T-helper 22 cell (primary cell): ENCODE measurements at places on chromosomes 11 and 22.

GRCh38 chr22:40462195-40462984 lies 92.0 kb downstream of the SGSM3 start:
- no peak for DNase-seq

DNA sequence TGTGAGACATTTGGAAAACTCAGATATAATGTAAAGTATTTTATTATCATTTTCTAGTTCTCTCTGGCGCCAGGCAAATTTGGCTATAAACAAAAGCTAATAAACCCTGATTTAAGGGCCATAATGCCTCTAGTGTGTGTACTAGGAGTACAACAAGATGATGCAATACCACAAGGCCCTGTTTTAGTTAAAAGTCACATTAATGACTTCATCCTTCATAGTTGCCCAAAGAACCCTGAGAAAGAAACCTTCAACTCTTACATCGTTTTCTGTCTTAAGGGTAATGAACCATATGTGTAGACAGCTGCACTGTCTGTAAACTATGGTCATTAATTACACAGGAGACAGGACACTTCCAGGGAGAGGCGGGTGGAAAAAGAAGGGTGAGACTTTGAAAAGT lies 538.4 kb downstream of the FAM181B start:
- no peak for DNase-seq

DNA sequence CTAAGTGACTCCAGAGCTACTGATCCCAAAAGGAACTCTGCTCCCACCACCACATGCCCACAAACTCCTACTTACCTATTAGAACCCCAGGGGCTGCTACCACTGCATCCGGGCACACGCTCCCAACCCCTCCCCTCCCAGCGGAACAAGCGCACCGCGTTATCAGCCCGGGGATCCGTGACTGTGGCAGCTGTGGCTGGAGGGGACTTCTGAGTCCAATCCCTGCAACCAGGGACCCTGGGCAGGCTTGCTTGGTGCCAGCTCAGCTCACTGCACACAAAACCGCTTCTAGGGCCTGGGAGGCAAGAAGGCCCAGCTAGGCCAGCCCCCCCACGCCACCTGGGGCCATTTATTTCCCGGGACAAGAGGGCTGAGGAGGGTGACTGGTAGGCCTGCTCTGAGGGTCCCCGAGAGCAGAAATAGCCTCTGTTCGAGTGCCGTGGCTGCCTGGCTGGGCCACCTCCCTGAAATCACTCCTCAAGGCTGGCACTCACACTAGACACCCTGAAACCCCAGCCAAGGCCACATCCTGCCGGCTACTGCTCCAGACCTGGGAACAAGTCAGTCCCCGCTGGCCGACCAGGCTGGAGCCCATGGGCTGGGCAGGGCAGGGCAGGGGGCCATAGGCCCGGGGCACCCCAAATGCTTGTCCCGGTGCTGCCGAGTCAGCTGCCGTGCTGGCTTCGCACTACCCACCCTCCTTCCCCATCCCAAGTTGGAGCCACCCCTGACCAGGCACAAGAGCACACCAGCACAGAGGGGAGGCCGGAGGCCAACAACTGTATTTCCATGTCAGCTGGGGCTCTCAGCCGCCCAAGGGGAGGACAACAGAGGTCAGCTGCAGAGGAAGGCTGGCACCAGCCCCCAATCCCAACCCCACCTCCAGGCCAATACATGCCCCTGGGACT lies 1.9 kb upstream of the IFITM10 start:
- no peak for DNase-seq

- DNase-seq = no peak
These were observed 68.2 kb downstream of the CASP12 start for GRCh38 chr11:104830080-104830479.

DNA sequence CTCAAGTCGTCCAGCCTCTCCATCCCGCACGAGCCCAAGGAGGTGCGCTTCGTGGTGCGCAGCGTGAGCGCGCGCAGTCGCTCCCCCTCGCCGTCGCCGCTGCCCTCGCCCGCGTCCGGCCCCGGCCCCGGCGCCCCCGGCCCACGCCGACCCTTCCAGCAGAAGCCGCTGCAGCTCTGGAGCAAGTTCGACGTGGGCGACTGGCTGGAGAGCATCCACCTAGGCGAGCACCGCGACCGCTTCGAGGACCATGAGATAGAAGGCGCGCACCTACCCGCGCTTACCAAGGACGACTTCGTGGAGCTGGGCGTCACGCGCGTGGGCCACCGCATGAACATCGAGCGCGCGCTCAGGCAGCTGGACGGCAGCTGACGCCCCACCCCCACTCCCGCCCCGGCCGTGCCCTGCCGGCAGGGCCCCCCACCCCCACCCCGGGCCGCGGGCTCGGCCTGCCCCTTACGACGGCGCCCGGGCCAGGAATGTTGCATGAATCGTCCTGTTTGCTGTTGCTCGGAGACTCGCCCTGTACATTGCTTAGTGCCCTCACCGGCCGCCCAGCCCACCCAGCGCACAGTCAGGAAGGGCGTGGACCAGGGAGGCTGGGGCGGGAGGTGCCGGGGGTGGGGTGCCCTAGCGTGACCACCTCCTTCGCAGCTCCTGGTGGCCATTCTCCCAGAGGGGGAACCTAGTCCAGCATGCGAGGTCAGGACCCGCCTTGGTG lies 6.9 kb upstream of the ACR start:
- no peak for DNase-seq

DNA sequence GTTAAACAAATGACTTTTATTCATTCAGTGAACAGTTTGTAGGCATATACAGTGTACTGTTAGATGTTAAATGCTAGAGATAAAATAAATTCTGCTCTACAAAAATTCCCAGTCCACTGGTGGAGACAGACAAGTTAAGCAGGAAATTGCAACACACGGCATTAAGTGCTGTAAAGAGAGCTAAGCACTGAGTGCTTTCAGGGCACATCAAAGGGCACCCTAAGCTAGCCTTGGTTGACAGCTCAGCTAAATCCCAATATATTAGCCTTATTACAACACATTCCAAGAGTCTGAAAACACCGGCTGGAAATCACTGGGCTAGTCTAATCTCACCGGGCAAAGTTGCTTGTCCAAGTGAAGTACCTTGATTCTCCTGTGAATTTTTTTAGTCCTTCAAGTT lies 55.1 kb downstream of the NOX4 start:
- no peak for DNase-seq

DNA sequence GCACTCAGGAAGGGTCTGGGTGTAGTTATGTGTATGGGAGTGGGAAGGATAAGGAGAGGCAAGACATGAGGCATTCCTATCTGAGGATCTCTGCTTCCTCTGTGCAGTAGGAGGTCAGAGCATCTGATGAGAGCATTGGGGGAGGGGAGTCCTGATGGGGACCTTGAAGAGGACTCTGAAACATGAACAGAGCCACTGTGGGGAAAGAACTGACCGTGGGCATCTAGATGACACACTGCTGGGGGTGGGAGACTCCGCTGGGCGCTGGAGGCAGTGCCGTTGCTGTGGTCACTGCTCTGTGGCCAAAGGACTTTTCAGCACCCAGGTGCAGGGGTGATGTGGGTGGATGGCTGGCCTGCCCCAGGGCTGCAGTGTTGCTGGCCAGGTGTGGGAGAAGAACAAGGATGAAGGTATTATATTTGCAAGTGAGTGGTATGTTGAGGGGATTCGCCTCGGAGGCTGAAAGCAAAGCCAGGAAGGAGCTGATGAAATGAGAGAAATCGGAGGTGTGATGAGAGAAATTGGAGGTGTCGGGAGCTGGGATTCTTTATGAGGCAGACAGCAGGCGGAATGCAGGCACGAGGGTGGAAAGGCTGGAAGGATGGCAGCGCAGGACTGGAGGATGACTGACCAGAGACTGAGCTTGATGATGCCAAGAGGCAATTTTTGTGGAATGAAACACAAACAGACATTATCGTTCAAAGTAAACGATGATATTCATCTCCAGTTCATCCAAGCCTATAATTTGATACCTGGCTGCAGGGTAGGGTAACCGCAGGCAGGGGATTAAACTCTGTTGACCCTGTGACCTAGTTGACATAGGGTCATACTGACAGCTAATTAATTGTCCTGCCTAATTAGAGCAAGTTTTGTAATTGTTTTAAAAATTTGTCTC lies 19.4 kb upstream of the TMPRSS4 start:
- DNase-seq = no peak

GRCh38 chr11:13338019-13338426 lies 60.4 kb downstream of the BMAL1 start:
- no peak for DNase-seq

GRCh38 chr22:17921871-17922821 lies 102.2 kb downstream of the MICAL3 start:
- DNase-seq = no peak

DNA sequence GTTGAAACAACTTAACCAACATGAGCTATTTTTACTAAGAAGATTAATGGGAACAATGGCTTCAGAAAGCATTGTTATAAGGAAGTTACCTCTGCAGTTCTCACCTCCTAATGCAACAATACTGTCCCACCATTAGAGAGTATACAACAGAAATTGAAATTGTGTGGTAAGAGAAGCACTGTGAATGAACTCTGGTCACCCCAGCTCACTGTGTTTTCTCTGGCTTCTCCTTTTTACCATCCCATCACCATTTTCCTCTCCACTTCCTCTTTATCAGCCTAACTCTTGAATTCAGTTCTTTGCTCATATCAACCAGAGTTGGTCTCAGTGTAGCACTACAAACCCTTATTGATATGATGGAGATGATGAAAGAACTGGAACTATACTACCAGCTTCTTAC lies 138.0 kb upstream of the POU2AF2 start:
- no peak for DNase-seq

DNA sequence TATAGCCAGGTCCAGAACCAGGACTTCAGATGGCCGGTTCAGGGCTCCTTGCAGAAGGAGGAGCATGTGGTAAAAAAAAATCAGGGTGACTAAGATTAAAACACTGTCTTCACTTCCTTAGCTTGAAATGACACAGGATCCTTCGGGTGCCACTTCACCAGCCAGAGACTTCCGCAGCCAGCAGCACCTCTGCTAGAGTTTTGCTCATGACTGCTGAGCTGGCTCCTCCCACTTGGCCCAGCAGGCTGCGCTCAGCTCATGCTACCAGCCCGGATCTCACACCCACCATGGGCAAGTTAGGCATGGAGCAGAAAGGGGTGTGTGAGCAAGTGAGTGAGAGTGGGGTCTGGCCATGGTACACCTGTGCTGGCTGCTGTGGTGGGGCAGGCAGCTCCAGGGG lies 6.6 kb upstream of the MS4A18 start:
- no peak for DNase-seq

DNA sequence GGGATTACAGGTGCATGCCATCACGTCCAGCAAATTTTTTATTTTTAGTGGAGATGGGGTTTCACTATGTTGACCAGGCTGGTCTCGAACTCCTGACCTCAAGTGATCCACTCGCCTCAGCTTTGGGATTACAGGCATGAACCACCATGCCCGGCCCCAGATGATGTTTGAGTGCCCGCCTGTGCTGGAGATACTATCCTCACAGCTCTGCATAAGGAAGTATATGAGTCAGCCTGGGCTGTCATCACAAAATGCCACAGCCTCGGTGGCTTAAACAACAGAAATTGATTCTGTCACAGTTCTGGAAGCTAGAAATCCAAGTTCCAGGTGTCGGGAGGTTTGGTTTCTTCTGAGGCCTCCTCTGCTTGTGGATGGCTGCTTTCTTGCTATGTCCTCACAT lies 119.3 kb downstream of the OSBP2 start:
- no peak for DNase-seq

DNA sequence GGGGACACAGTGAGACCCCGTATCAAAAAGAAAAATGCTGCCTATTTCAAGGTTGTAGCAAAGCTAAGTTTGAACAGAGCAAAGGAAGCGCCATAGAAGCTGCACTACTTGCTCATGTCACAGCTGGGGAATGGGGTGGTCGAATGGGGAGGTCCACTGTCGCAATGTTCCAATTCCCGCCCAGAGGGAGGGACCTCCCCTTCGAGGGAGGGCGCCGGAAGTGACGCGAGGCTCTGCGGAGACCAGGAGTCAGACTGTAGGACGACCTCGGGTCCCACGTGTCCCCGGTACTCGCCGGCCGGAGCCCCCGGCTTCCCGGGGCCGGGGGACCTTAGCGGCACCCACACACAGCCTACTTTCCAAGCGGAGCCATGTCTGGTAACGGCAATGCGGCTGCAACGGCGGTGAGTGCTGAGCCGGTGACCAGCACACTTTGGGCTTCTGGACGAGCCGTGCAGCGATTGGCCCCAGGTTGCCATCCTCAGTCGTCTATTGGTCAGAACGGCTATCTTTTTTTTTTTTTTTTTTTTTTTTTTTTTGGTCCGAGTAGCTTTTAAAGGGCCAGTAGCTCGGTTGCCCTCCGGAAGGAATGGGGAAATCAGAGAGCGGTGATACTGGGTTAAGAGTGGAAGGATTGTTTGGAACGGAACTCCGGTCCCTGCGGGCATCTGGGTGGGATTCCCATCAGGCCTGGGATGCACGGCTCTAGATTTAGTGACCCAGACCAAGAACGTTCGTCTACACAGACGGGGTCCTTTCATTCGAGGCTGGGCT lies at the start of gene HMBS:
HMBS (plus strand) TSS at position 219 of the 774 bp plus-strand sequence; CDS start at position 372, 153 bp downstream.
- DNase-seq = peak; percentile 88

DNA sequence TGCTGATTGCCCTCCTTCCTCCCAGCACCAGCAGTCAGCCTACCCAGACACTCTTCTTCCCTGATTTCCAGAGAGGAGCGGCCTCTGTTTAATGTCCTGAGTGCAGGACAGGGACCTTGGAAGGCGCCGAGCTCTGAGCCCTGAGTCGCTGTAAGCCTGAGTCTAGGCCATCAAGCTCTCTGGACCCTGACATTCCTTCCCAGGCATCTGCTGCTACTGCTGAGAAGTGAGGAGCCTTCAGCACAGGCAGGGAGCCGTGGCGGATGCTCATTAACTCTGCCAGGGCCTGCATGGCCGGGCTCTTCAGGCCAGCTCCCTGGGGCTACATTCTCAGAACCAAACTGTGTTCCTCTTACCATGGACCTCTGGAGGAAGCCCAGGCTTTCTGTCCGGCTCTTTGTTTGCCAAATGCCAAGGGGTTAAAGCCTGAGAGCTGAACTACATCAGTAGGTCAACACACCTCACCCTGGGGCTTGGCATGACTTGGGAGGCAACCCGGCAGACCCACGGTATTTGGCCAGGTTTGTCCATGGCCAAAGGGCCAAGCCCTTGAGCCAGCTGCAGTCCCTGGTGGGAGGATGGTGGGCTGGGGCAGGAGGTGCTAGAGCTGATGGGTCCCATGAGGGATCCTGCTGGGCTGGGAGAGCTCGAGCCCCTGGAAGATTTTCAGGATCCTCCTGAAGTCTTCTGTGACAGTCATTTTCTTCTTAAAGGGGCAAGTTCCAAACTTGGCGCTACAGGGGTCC lies 721.4 kb downstream of the BRD1 start:
- no peak for DNase-seq

GRCh38 chr11:104369761-104370160 lies 205.8 kb upstream of the PDGFD start:
- no peak for DNase-seq
